SIG-M5 (cell line): ENCODE measurements at places on chromosomes 12 and 14.

GRCh38 chr12:1553987-1554982 lies 40.1 kb downstream of the FBXL14 start:
- no peak for DNase-seq

DNA sequence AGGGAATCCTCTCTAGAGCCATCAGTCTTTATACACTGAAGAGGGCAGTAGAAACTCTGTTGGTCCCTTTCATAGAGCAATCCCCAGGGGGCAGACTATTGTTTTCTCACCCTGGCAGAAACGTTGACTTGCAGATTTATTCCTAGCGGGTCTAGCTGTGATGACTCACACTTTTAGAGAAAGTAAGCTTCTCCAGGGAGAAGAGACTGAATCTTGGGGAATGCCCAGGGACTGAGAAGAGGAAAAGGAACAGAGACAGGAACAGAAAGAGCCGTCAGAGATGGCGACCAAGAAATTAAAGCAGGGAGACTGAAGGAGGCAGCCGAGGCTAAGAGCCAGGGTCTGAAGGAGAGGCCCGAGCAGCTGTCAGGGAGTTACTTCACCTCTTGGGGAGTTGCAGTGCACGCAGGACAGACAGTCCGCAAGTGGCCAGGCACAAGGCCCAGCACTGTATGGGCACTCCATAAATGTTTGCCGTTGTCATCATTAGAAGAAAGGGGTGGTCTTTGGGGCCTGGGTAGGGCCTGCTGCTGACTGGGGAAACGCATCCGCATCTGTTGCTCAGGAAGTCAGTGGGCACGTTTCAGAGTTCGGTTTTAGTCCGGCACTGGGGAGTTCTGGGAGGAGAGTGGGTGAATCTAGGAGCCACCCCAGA lies 13.0 kb downstream of the PLEKHG6 start:
- DNase-seq = no peak

GRCh38 chr12:92601680-92602079 lies 101.1 kb upstream of the PLEKHG7 start:
- no peak for DNase-seq

DNA sequence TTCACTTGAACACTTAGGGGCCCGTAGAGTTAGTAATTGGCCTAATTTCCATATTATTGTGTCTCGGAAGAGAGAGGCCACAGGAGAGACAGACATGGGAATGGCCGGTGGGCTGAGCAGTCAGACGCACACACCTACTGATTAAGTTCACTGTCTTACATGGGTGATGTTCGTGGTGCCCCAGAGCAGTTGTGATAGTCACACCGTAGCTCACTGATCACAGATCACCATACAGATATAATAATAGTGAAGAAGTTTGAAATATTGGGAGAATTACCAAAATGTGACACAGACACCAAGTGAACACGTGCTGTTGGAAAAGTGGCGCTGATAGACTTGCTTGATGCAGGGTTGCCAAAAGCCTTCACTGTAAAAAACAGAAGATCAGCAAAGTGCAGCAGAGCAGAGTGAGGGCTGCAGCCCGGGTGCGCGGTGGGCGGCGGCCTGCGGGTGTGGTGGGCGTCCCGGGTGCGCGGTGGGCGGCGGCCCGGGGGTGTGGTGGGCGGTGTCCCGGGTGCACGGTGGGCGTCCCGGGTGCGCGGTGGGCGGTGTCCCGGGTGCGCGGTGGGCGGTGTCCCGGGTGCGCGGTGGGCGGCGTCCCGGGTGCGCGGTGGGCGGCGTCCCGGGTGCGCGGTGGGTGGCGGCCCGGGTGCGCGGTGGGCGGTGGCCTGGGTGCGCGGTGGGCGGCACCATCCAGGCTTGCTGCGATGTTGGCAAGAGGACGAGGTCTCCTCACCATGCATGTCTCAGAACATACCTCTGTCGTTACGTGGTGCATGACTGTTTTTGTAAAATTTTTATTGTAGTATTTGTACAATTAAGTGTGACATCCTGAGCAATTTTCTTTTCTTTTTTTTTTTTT lies 34.3 kb upstream of the TEX22 start:
- DNase-seq = no peak

- no peak for DNase-seq
These were observed 2.6 kb upstream of the MAP4K5 start for GRCh38 chr14:50534997-50535396.

DNA sequence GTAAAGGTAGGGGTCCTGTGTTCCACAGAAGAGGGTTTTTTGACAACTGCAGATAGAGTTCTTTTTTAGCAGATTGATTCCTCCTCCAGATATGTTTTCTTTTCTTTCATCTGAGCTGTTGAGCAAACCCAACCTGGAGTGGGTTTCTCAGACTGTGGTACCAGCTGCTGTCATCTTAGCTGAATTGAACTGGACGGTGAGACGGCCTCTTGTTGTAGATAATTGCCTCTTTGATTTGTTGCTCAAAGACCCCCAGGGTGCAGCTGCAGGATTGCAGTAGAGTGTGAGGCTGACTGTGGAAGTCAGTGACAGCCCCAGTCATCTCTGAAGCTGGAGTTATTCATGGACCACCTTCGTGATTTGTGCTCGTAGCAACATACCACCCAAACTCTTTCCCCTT lies 317.7 kb downstream of the AACS start:
- no peak for DNase-seq

GRCh38 chr14:81432219-81432661 lies 32.1 kb upstream of the STON2 start:
- no peak for DNase-seq

- DNase-seq = no peak
These were observed 663.8 kb downstream of the C12orf50 start for GRCh38 chr12:87365423-87365822.

DNA sequence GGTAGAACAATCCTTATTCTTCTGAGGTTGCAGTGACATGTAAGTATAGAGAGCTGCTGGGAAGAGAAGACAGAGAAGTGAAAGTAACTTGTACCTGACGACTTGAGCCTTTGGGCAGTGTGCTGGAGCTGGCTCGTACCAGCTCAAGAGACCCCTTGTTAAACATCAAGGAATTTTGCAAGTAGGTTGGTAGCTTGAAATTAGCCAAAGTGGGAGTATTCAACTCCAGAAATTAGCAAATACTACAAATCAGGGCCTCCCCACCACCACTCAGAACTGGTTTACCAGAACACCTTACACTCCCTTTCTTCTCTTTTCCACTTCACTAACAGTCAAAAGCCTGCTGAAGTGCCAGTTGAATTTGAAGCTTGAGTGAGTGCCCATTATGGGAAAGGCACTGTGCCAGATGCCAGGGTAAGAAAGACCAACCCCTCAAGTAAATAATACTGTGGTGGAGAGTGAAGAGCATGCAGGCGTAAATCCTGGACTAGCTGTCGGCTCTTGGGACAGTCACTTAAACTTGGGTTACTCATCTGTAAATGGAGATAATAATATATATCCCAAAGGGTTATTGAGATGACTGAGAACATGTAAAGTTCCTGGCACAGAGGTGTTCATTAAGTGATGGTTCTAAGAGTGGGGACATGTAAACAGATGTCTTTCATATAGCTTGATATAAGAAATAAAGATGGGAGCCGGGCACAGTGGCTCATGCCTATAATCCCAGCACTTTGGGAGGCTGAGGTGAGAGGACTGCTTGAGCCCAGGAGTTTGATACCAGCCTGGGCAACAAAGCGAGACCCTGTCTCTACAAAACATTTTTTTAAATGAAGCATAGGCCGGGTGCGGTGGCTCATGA lies 27.0 kb upstream of the EID3 start:
- no peak for DNase-seq

DNA sequence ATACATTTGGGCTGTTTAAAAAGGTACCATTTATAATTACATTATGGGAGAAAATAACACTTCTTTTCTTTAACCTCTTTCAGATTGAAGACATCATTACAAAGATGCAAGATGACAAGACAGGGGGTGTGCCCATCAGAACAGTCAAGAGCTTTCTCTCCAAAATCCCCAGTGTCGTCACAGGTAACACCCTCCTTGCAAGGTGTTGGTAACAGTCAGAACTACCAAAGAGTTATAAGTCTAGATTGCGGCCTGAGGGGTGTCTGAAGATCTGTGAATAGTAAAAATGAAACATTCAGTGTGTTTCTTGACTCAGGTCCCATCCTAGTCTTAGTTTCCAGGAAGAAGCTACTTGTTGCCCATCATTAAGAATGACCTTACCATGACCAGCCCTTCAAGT lies 419.8 kb downstream of the RGS6 start:
- DNase-seq = no peak

DNA sequence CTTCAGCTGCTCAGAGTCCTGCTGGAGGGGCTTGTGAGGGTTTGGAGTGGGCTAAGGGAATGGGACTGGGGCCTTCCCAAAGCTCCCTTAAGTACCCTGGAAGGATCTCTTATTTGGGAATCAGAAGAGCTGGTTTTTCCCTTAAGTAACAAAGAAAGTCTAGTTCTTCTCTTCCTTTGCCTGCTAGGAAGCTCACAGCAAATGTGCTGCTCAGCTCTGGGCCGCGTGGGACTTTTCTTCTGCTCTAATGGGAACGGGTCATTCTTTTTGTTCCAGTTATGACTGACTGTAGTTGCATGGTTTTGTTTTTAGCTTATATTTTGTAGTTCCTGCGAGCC lies 6.0 kb downstream of the KIF26A start:
- DNase-seq = no peak

- no peak for DNase-seq
These were observed 52.1 kb downstream of the STON2 start for GRCh38 chr14:81348061-81348460.

DNA sequence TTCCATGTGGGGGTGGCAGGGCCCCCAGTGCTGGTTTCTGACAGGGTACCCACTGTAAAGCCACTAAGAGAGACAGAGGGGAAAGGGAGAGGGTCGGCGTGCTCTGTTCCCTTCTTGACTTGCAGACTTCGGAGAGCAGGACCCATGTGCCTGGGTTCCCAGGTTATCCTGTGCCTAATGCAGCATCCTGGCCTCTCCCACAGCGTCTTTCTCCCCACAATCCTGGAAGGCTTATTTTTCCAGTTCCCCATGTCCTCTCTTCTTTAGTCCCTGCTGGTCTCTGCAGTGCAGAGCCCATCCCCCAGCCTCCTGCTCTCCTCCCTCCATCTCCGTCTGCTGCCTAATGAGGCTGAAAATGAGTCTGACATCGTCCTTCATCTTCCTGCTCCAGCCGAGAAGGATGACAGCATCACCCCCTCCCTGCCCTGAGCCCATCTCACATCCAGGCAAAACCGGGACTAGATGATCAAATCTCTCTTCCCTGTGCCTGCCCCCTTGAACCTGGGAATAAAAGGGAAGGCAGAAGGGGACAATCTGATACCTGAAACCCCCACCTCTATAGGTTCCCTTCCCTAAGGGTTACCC lies 15.1 kb downstream of the CALCOCO1 start:
- DNase-seq = no peak
